ENCODE measurements at places on chromosomes 5 and 9. TPM values are rescaled to one million over a fixed set of nuclear protein-coding genes. Genes with fewer than 3 reads are reported as not detected.

Gene ST8SIA4
- 0.35 TPM for total RNA-seq

Gene ARHGEF39
- total RNA-seq: 25.0 TPM

Gene FRMPD1
- not detected for total RNA-seq

Gene ELAVL2
- not detected for total RNA-seq

Gene PCDHB8
- 7.7 TPM for total RNA-seq

Gene NPM1
- 1,854 TPM for total RNA-seq

Gene HK3
- total RNA-seq: 0.84 TPM

Gene TMCO6
- total RNA-seq: 24.1 TPM

Gene PRRX2
- 12.7 TPM for total RNA-seq

Gene PCDHGA11
- 35.5 TPM for total RNA-seq

Gene APBA1
- 0.13 TPM for total RNA-seq

Gene LCNL1
- total RNA-seq: not detected

Gene DRD1
- 0.77 TPM for total RNA-seq
